Stimulated activated CD8-positive, alpha-beta memory T cell treated with anti-CD3 and anti-CD28 coated beads, Interleukin-15, amount 100 ng/mL, for 4 hours (primary cell): ENCODE measurements at places on chromosomes 2 and 18.
A peak's percentile ranks its signal among the peaks of the same experiment; 100 is the strongest.

- no peak for DNase-seq
These were observed 18.1 kb upstream of the CREG2 start for GRCh38 chr2:101405351-101405899.

- DNase-seq = no peak
These were observed 230.1 kb upstream of the PXDN start for GRCh38 chr2:1974397-1974796.

GRCh38 chr2:29304399-29305060, 189.3 kb downstream of the CLIP4 start:
- DNase-seq = no peak

DNA sequence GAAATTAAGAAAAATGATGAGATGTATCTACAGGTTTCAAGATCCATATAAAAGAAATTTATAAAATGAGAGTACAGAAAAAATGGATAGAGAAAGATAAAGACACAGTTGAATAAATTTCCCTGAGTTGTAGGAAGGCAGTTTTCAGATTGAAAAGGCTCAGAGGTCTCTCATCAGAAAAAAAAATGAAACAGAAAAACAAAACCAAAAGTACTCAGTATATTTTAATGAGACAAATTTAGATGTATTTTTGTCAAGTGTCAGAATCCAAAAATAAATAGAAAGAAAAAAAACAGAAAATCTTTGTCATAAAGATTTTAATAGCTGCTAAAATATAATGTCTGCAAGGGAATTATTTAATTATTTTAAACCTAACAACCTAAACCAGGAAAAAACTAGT, 520.5 kb downstream of the KCNJ3 start:
- no peak for DNase-seq

DNA sequence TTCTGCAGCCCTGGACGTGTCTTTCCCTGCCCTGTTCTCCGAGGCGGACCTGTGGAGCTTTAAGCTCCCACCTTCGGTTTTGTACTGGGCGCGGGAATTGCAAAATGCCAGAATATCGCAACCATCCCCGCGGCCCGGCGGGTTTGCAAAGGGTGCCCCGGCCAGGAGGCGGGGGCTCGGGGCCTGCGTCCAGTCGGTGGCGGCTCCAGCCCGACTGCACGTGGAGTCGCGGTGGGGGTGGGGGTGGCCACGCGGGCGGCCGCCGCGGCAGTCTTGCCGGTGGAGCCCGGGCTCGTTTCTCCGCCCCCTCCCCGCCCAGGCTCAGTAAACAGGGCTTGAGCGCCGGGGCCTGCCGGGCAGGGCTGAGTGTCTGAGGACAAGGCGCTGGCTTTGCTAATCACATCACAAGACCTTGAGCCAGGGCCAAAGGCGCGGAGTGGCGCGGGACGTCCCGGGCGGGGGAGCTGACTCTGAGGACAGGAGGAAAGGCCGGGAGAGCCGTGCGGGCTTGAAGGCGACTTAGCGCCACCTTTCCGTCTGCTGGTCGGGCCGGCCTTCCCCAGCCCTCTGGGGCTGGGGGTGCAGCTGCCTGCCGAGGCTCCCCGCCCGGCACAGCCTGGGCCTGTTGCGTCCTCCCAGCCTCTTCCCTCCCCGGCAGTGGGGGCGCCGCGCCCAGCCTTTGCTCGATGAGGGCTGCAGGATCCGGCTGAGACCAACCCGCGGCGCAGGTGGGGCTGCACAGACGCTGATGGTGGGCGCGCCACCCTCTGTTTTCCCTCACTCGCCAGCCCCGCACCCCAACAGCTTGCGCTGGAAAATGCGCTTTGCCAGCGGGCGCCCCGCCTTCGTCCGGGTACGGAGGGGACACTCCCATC, 786 bp upstream of the ZFP36L2 start:
- DNase-seq = peak; percentile 55

DNA sequence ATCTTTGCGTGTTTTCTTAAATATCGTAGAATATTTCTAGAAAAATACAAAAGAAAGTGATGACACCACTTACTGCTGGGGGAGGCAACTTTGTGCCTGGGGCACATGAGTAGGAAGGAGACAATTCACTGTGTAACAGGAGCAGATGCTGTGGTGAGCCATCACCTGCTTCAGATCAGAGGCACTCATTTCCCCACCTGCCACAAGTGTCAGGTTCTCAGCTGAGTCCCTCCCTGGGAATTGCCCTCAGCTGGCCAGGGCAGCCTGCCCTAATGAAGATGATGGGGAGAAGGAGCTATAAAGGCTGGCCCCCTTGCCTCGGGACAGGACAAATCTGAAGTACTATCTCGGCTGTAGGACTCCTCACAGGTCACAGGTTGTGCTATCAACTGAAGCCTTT, 322.8 kb downstream of the STK39 start:
- no peak for DNase-seq

DNA sequence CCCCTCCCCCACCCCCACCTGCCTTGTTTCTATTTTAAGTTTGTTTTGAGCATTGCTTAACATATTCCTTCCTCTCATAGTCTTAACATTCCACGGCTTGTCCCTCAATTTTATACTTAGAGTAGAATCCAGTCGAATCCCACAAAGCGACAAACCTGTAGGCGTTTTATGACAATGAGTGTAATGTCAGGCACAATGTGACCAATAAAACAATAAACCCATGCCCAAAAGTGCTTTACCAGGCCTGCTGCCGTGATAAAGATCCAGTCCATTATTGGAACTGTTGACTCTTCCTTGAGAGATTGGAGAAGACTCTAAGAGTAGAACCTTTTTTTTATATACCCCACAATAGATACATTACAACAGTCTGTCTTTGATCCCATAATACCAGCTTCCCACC, 6.2 kb upstream of the MRO start:
- no peak for DNase-seq

- DNase-seq = no peak
These were observed 254.1 kb downstream of the GLI2 start for GRCh38 chr2:120989512-120990441.
